ENCODE measurements at places on chromosomes 11 and 22.
A peak's percentile ranks its signal among the peaks of the same experiment; 100 is the strongest.

GRCh38 chr11:120168960-120169681, 31.2 kb upstream of the TRIM29 start:
- DNase-seq, result peak; percentile 76

GRCh38 chr11:1983601-1983961, 14.1 kb downstream of the H19 start:
- no peak for DNase-seq

GRCh38 chr22:41801147-41801819, 804 bp downstream of the CCDC134 start:
- DNase-seq, result no peak

DNA sequence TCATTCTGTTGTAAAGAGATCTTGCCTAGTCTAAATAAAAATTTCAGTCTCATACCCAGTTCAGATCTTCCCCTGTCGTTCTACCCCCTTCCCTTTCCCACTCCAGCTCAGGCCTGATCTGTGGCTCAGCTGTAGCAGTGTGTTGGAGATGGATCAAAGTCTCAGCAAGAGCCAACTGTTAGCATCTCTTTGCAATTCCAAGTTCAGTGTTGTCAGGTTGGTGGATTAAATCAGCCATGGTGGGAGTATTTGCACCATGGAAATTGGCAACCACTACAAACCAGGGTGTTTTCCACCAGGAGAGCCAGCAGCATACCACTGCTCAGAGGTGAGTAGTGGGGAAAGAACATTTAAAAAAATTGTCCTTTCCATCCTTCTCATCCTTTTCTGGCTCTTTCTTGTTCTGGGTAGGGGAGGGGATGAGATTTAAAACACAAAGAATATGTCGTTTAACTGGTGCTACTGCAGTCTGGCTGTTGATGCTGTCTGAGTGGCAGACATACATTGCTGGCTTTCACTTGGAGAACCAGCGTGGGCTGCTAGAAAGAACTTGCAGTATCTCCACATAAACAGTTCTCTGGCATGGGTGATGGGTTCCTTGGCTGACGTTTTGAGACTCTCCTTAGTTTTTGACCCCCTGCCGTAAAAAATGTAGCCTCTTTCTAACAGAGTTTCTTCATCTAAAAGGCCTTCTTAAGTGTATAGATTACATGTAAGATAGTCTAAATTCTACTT, 514.1 kb downstream of the RAB38 start:
- no peak for DNase-seq

GRCh38 chr11:113493206-113493605, 18.0 kb upstream of the DRD2 start:
- peak; percentile 15 for DNase-seq
